ENCODE measurements at places on chromosomes 3 and 15. TPM values are rescaled to one million over a fixed set of nuclear protein-coding genes. Genes with fewer than 3 reads are reported as not detected.

MUC20 gene
- 16.7 TPM for polyA plus RNA-seq

SLC28A2 gene
- 0.48 TPM for polyA plus RNA-seq

PPM1L gene
- polyA plus RNA-seq, result 6.9 TPM

MRAS gene
- 23.4 TPM for polyA plus RNA-seq

CHRD gene
- polyA plus RNA-seq, result 10.5 TPM

CDHR4 gene
- 0.15 TPM for polyA plus RNA-seq

A4GNT gene
- polyA plus RNA-seq, result 1.00 TPM

CADPS gene
- 1.2 TPM for polyA plus RNA-seq

NR1I2 gene
- polyA plus RNA-seq, result 0.66 TPM

NRROS gene
- polyA plus RNA-seq, result 4.5 TPM

EPHB3 gene
- 29.5 TPM for polyA plus RNA-seq

- DNase-seq, result no peak
These were observed 47.2 kb upstream of the SLC6A11 start for GRCh38 chr3:10768708-10769394.

GRCh38 chr3:134449277-134449676 lies 36.5 kb downstream of the ANAPC13 start:
- DNase-seq, result no peak

GRCh38 chr15:101479342-101479845 lies 10.1 kb downstream of the PCSK6 start:
- DNase-seq, result no peak

DNA sequence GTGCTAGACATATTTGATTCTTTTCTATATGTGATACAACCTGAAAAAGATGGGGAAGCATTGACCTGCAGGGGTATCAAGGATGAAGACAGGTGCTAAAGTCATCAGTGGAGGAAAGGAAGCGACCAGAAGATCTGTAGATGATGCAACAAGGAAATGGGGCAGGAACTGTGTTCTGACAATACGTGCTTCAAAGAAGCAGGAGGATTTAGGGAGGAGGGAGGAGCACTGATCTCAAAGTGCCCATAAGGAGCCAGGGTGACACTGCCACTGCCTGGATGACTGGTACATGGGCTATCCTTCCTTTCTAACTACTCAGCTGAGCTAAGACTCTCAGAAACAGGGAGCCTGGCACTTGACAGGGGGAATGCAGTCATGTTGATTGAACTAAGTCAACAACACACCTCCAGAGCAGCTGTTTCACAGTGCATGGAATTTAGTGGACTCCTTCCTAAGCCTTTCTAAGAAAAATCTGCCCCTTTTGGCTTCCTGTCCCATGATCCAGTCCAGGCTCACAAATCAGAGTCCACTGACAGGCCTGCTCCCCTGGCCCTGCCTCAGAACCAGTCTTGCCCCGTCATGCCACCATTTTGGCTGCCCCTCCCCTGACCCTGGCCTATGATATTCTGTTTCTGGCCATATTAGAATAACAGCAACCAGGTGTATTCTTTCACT lies 12.0 kb downstream of the LYSMD4 start:
- DNase-seq, result no peak

DNA sequence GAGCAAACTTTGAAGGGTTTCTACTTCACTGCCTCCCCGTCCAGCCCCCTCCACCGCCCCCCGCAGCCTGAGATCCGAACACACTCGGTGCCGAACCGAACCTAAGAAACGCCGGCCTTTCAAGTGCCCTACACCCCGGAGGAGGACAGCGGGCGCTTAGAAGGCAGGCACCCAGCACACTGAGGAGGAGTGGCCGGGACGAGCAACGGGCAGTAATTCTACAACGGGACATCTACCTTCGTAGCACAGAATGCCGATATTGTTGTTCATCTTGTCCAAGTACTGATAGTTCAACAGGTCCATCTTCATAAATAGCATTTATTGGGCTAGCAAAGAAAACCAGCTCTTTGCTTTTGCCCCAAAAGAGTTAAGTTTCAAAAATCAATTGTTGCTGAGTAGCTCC lies 513 bp downstream of the VGLL4 start:
- peak; percentile 41 for DNase-seq

- DNase-seq, result no peak
These were observed 659 bp upstream of the MYH15 start for GRCh38 chr3:108511055-108511454.

DNA sequence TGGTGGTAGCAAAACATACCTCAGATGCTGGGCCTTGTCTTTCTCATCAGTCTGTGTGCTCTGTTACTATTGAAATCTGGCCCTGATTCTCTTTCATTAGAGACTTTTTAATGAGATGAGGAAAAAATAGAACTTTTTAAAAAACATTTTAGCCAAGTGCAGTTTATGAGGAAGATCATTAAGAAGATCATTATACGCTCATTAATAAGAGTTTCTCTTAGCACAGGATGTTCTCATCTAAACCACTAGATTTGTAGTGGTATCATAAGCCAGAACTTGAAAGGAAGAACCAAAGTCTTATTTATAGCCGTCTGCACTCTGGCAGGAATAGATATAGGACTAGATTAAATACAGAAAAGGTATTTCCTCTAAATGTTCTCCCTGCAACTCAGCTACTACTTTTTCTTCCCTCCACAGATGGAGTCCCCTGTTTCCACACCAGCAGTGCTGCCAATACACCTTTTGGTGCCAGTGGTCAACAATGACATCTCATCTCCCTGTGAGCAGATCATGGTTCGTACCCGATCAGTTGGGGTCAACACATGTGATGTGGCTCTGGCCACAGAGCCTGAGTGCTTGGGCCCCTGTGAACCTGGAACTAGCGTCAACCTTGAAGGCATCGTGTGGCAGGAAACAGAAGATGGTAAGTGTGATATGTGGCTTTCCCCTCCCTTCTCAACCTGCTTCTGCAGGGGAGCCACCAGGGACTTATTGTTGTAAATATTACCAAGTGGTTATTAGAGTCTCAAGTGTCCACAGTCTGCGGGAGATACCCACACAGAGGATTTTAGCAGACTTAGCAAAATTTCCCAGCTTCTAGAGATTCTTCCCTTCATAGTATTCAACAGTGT lies 152.8 kb downstream of the RBPMS2 start:
- no peak for DNase-seq

DNA sequence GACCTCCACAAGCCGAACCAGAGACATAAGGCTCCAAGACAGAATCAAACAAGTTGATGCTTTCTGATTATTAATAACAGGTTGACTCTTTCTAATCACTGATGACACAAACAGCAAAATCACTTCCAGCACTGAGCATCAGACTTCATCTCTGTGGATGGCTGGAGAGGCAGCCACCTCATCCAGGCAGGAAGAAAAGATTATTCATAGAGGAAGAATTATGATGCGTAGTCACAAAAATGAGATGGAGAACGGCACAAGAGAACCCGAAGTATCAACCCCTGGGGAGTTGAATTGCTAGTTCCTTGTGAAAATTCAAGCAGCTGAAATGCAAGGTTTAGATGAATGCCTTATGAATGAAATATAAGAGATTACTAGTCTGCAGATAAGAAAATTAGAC lies 49.9 kb upstream of the LMCD1 start:
- DNase-seq, result no peak

DNA sequence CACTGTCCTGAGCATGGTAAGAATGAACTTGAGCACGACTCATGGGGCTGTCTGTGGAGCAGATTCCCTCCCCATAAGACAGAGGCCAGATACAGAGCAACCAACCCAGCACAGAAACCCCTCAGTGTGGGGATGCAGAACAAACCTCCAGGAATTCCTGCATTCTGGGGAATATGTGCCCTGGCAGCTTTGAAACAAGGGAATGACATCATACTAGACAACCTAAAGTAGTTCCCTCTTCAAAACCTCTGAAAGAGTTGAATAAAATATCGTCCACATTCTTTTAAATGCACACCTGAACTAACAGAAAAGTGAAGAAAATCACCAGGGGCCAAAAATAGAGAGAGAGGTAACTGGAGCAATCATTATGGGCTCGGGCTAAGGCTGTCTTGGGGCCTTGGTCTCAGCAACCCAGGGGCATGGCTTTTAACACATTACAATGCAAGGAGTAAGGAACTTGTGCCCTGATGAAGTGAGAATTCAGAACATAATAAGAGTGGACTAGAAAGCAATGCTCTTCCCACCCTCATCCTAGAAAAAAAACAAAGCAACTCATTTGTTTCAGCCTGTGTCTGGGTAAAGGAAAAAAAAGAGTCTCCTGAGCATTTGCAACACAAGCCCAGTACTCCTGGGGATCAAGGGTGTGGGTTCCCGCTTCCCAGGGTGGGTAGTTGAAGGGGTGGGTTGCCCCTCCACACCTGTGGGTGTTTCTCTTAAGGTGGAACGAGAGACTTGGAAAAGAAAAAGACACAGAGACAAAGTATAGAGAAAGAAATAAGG lies 43.9 kb downstream of the ADIPOQ start:
- no peak for DNase-seq

DNA sequence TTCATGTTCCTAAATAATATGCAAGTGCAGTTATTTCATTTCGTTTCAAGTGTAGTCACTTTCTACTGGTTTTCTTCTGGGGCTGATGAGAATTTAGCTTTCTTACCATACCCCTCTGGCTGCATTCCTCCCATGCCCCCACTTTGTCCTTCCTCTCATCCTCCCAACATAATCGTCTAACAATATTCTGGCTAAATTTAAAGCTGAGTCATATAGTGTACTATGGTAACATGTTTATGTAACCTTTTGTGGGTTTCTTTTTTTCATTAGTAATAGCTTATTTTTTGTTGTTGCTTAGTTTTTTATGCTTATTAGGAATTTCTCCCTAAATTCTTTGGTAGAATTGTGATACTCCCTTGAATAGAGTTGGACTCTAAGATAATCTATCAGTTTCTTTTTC lies 30.5 kb downstream of the DUT start:
- DNase-seq, result no peak

GRCh38 chr15:29476503-29477080 lies 207.0 kb upstream of the NSMCE3 start:
- no peak for DNase-seq

DNA sequence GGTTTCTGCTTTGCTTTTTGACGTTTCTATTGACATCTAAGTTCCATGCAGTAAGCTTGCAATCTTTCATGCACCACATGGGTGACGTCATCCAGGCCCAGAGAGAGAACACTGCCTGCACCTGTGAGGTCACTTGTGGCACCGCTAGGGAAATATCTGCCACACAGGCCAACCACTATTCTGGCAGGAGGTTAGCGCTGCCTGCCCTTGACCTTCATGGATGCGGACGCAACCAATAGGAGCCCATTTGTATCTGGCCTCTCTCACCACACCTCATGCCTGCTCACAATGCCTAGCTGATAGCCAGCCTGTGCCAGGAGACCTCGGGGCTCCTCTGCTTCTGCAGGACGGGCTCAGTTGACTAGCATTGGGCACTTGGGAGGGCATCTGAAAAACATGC lies 55.8 kb upstream of the PRR23E start:
- no peak for DNase-seq

DNA sequence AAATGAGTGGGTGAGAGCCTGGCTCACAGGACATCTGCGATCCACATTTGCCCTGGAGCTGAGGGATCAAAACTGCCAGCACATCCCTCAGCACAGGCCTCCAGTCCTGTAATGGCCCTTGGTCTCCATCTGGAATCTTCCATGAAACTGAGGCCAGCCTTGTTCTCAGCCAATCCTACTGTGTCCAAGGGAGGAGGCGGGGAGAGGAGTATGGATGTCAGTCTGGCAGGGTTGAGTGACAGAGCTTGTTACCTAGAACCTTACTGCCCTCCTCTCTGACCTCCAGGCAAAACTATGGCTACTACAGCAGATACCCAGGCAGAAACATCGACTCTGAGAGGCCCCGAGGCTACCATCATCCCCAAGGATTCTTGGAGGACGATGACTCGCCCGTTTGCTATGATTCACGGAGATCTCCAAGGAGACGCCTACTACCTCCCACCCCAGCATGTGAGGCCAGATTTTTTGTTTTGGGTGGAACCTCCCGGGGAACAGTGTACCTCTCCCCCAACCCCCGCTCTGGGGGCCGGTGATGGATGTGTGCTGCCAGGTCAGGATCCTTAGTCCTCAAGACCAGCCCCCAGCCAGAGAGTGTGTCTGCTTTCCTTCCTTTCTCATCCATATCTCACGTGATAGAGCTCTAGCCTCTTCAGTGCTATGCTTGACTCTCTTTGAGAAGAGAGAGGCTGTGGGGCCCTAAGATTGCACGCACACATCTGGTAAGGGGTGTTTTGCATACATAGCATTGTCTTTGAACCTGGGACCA lies 41.3 kb downstream of the CHDH start:
- no peak for DNase-seq

- DNase-seq, result no peak
These were observed 1458.4 kb upstream of the CADM2 start for GRCh38 chr3:83500422-83500821.

DNA sequence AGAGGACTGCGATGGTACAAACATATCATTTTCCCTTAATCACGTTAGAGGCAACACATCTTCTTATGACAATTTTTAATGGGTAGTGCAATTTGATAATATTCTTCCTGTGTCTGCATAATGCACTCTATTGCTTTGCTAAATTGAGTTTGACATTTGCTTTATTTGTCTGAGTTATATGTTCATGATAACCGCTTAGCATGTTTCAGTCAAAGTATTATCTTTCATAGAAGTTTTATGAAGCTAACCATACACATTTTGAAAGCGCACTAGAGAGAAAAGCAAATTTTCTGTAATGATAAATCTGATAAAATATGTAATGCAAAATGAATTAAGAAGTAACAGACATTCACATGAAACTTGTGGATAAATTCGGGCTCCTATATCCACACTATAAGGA lies 1276.9 kb downstream of the ZPLD1 start:
- DNase-seq, result no peak

- no peak for DNase-seq
These were observed 3.0 kb downstream of the ISL2 start for GRCh38 chr15:76339305-76340197.

- DNase-seq, result no peak
These were observed 51.4 kb downstream of the ASTE1 start for GRCh38 chr3:130975251-130975650.

DNA sequence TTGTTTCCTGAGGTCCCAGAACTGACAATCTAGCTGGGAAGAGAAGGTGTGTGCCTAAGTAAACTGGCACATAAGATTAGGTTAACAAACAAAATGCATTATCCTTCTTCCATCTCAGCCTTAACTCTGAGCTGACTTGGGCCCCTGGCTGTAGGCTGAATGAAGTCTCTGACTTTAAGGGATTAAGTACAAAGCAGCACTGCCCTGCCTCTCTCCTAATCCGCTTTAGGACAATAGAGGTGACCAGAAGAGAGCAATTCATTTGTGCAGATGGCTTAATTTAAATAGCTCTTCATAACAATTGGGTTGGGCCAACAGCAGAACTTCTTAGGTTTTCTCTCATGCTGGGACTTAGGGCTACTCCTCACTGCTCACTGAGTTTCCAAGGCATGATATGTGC lies 181.6 kb upstream of the SOX14 start:
- no peak for DNase-seq

GRCh38 chr15:89964232-89964954 lies 36.7 kb upstream of the ZNF710 start:
- no peak for DNase-seq

GRCh38 chr15:48242015-48242414 lies 35.9 kb downstream of the SLC12A1 start:
- no peak for DNase-seq

- peak; percentile 42 for DNase-seq
These were observed 258.9 kb downstream of the UACA start for GRCh38 chr15:70504299-70504951.

- DNase-seq, result no peak
These were observed 43.4 kb downstream of the PPP2R3A start for GRCh38 chr3:136008732-136009470.
